ENCODE measurements at places on chromosomes 1 and 21.
A peak's percentile ranks its signal among the peaks of the same experiment; 100 is the strongest.

DNA sequence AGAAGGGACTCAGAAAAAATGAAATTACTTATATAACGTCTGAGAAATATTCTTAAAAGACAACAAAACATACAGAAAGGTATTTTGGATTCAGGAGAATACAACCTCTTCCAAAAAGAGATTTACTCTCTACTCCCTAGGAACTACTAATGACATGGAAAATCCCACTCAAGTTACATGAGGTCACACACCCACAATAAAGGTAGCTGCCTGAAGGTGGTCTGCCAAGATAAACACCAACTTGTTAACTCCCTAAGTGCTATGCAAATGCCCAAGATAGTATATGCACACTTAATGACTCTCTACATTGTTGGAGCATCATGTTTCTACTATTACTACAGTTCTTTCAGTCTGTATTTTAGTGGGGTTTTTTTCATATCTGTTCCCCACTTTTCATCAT lies 26.5 kb downstream of the RERE start:
- DNase-seq = no peak

DNA sequence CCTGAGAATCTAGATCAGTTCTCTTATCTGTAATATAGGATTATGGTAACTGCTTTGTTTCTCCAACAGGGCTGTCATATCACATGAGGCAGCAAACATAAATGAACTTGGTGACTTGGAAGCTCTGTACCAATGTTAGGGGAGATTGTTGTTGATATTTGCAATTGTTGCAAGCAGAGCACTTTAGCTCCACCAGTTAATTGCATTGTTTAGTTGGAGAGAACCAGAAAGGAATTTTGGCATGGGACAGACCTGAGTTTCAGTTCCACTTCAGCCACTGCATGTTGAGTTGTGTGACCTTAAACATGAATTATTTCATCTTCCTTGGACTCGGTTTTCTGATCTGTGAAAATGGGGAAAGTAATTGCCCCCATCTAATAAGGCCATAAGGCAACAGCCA lies 142.3 kb upstream of the JUN start:
- DNase-seq = no peak

GRCh38 chr1:46446646-46447498 lies 42.8 kb upstream of the DMBX1 start:
- DNase-seq = peak; percentile 89

DNA sequence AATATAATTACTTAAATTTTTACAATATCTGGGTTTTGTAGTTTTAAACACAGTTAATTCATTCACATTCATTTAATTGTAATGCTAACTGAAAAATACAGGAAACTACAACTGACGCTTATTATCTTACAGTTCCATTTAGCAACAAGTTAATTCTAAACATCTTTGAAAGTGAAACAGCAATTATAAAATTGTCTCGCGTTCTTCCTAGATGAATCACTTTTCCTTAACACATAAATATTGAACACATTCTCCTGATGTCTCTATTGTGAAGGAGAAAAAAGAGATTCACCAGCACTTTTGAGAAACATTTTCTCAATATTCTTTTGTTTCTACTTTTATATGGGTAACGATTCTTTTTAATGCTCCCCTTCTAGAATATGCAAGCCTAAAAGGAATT lies 6.4 kb downstream of the PTGFR start:
- DNase-seq = no peak

- peak; percentile 16 for DNase-seq
Observed at GRCh38 chr1:47532921-47533792, 95.3 kb downstream of the FOXD2 start.

GRCh38 chr1:113452921-113453770 lies 62.8 kb downstream of the MAGI3 start:
- peak; percentile 18 for DNase-seq

DNA sequence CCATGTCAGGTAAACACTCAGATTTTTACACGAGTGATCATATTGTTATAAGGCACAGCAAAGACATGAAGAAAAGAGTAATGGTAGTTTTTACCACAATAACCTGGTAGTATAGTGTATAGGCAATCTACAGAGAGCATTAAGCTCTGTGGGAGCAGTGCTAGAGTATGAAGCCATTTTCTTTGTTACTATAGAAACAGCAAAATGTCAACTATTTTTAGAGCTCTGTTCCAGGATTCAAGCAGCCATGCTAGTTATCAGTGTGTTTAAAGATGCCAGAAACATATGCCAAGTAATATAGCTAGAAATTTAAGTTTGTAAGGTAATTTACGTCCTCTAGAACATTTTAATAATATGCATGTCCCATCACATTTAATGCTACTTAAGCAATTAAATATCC lies 77.6 kb upstream of the RGS18 start:
- no peak for DNase-seq

- DNase-seq = no peak
Observed at GRCh38 chr1:169588112-169588511, 1.8 kb upstream of the F5 start.

DNA sequence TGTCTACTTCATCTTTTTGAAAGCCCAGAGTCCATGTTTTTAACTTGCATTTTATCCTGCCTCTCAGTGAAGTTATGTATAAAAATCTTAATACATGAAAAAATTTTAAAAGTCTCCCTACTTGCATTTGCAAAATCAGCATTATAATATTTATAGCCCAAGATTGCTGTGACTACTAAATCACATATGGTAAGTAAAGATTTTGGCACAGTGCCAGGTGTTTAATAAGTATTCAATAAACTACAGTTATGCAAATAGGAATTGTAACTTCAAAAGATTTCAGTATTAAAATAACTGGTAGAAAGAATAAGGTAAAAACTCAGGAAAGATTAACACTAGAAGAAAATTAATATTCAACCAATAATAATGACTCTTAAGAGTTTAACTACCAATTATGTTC lies 641.7 kb downstream of the LRRIQ3 start:
- no peak for DNase-seq

DNA sequence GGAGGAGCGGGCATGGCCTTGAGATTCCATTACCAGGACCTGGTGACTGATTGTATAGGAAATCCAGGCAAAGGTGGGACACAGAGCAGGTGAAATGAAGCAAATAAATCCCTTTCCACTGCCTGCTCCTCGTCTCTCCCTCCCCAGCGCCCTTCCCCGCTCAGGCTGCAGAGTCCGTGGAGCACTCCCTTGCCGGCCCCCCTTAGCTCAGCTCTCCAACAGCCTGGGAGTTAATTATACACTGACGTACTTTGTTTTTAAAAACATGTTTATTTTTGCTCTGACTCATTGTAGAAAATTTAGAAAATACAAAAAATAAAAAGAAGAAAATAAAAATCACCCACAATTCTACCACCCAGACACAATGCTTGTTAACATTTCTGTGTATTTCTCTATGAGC lies 61.7 kb downstream of the LGR6 start:
- DNase-seq = no peak

All from stimulated activated CD4-positive, alpha-beta T cell treated with anti-CD3 and anti-CD28 coated beads, Interleukin-15, amount 100 ng/mL, for 24 hours (primary cell).